ENCODE measurements at places on chromosomes 12 and 14.

- DNase-seq: no peak
Observed at GRCh38 chr12:127411166-127411915, 855.6 kb upstream of the TMEM132C start.

GRCh38 chr14:104158827-104159798 lies 20.7 kb downstream of the KIF26A start:
- no peak for DNase-seq

DNA sequence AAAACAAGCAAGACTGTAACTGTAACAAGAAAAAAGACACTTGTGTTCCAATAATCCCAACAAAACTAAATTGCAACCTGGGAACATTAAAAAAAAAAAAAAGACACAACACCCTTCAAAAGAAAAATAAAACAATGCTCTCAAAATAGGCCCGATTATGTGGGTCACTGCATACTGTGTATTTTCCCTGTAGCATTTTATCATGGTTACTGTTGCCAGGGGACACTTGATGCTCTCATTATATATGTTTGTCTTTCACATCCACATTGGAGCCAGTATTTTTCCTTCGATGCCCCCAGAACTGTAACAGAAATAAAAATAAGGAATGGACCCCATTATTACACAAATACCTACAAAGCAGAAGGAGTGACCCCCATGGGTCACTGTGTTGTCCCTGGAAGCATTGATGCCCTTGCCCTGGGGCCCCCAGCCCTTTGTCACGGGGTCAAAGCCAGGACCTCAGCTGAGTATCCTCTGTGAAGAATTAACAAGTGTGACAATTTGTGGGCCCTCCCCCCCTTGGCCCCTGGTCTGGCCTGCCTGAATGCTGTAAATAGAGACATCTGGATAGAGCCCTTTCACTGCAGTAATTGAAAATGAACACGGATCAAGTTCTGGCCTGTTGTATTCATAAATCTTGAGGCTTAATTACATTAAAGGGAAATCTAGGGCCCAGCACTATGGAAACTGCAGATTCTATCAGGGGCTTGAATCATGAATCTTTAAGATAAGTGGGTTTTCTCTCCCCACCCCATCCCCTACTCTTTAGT lies 72.8 kb downstream of the C12orf42 start:
- DNase-seq: no peak

DNA sequence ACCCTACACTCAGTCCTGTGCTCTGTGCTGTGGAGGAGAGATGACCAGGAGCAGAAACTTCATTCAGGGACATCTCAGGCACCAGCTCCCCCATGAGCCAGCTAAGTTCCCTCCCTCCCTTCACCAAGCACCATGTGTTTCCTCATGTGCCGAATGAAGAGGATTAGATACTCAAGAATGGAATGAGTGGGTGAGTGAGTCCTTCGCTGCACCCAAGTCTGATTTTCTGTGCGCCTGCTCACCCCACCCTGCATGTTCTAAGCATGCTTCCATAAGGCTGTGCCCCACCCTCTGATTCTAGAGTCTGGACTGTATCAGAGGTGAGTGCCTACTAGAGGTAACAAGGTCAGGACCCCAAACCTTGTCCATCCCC lies 12.1 kb downstream of the SERPINA5 start:
- no peak for DNase-seq

- DNase-seq: no peak
Observed at GRCh38 chr14:101074196-101075024, 170.9 kb upstream of the RTL1 start.

DNA sequence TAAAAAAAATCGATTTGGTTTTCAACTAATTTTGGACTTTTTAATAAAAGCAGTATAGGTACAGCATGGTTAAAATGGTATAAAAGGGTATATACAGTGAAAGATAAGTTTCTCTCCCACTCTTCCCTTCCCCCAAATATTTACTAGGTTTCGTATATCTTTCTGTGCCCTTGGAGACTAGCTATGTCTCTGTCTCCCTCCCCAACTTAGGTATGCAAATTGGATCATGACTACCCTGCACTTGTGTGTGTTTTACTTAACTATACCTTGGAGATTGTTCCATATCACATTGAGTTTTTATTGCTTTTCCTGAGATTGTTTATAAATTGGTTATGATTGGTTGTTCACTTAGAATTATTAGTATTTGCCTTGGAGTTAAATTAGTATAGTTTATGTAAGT lies 19.4 kb downstream of the AEBP2 start:
- DNase-seq: no peak

- no peak for DNase-seq
Observed at GRCh38 chr14:76727384-76727783, 33.9 kb upstream of the VASH1 start.

- no peak for DNase-seq
Observed at GRCh38 chr12:14960548-14961465, 594 bp downstream of the ARHGDIB start.

- no peak for DNase-seq
Observed at GRCh38 chr14:95695913-95696312, 9.7 kb downstream of the TCL1B start.

DNA sequence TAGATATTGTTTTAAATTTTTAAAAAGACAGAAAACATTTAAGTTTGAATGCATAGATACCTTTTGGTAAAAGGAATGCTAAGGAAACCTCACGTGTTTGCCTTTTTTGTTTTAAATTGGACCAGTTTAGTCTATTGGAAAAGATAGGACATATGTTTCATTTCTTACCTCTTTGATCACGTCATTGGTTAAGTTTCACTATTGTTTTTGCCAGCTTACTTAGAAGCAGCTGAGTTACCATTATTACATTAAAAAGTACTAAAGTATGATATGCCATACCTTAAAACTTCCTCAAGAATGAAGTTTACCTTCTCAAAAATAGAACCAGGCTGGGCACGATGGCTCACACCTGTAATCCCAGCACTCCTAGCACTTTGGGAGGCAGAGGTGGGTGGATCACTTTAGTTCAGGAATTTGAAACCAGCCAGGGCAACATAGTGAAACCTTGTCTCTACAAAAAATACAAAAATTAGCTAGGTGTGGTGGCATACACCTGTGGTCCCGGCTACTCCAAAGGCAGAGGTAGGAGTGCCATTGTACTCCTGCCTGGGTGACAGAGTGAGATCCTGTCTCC lies 54.4 kb downstream of the SRGAP1 start:
- DNase-seq: no peak

Data from COLO829 (cell line).